NCI-H1092 (cell line): ENCODE measurements at places on chromosomes 16 and 17.

- DNase-seq = no peak
Observed at GRCh38 chr17:10087355-10087754, 111.1 kb downstream of the GAS7 start.

GRCh38 chr17:48990882-48991357, 6.3 kb upstream of the IGF2BP1 start:
- DNase-seq = no peak

DNA sequence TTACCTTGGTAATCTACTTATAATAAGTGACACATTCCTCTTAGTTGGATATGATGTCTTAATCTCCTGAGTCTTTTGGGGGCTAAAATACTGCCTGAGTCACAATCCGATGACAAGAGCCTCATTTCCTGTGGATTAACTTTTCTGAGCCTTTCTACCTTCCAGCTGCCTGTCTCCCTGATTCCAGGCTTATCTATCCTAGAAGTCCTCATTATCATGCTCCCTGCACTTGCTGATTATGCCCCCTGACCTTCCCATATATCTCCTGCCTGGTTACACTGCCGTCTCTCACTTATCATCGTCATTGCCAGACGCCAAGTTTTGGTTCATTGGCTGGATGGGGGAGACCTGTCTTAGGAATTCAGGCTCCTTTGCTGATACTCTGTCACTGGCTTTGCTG, 727.4 kb upstream of the CA10 start:
- no peak for DNase-seq

GRCh38 chr17:77164483-77165091, 23.8 kb downstream of the SEC14L1 start:
- DNase-seq = no peak

- DNase-seq = no peak
Observed at GRCh38 chr17:7019367-7019766, 3.5 kb upstream of the BCL6B start.

- no peak for DNase-seq
Observed at GRCh38 chr17:52134641-52135040, 23.9 kb downstream of the CA10 start.
